Sciatic nerve (tissue), 2 donors: ENCODE measurements at places on chromosomes 1 and 21. TPM values are rescaled to one million over a fixed set of nuclear protein-coding genes. Genes with fewer than 3 reads are reported as not detected.

Gene CFAP107
- not detected for total RNA-seq

Gene ZRANB2
- total RNA-seq = 119 TPM

Gene AKR7A2
- 35.8 TPM for total RNA-seq

Gene CLDN17
- not detected for total RNA-seq

Gene CD2
- 2.1 TPM for total RNA-seq

Gene GJC2
- 10.5 TPM for total RNA-seq

DNA sequence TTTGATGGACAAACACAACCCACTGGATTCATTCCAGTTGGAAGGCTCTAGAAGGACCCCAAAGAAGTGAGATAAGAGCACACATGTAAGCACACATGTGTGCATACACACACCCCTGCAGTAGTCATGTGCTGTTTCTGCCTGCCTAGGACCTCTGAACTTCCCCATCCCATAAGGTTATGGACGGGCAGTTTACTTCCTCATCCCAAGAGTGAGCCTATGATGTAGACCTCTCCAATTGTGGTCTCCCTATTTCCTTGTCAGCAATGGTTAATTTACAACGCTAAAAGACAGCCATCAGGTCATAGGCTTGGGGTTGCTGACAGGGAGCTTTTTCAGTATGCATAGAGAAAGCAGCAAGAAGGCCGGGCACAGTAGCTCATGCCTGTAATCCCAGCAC lies 15.4 kb upstream of the ADAR start:
- DNase-seq = no peak

DNA sequence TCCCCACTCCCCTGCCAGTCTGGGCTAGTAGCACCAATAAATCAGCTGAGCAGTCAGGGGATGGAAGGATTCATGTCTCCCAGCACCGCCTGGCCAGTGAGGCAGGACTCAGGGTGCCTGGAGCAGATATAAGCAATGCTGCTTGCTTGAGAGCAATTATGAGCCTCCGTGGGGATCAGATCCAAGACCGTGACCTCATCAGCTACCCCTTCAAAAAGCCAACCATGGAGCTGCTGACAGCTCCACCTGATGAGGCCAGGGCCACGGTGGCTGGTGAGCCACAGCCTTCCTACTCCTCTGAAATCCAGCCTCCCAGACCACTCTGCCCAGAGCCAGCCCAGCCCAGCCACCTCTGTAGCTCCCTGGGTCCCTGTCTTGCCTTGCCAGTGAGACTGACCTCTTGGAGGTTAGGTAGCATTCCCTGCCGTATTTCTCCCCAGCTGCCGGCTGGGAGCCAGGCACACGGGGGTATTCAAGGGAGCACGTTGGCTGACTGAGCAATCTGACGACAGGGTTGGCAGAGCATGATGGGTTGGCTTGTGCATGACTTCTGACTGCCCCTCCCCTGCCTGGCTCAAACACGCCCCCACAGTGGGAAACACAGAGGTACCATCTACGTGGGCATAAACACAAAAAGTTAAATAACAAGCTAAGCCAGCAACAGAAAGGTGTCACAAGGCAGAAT lies 28.4 kb downstream of the SYT2 start:
- DNase-seq = no peak

- no peak for DNase-seq
These were observed 6.2 kb downstream of the C1orf115 start for GRCh38 chr1:220696226-220696862.

DNA sequence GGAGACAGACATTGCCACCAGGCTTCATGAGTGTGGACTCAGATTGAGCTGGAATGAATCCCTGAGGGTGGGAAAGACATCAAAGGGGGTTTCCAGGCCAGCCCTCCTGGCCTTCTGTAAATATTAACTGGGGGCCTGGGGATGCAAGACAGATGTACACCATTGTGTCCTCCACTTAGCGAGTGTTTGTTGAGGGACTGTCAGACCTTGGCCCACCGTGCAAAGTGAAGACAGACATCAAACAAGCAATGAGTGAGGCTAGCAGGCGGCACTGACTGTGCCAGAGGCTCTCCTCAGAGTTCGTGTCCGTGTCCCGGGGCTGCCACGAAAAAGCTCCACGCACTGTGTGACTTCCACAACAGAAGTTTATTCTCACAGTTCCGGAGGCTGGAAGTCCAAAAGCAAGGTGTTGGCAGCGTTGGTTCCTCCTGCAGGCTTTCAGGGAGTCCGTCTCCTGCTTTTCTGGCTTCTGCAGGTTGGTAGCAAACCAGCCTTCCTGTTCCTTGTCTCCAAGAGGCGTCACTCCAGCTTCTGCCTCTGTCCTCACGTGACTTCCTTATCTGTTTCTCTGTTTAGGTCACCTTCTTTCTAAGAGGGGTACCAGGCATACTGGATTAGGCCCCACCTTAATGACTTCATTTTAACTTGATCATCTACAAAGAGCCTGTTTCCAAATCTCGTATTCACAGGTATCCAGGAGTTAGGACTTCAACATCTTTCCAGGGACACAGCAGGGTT lies 59.1 kb downstream of the DISP3 start:
- no peak for DNase-seq

- no peak for DNase-seq
These were observed 1.8 kb upstream of the HSPG2 start for GRCh38 chr1:21938732-21939538.

- no peak for DNase-seq
These were observed 35.0 kb downstream of the CA6 start for GRCh38 chr1:8980656-8981055.

DNA sequence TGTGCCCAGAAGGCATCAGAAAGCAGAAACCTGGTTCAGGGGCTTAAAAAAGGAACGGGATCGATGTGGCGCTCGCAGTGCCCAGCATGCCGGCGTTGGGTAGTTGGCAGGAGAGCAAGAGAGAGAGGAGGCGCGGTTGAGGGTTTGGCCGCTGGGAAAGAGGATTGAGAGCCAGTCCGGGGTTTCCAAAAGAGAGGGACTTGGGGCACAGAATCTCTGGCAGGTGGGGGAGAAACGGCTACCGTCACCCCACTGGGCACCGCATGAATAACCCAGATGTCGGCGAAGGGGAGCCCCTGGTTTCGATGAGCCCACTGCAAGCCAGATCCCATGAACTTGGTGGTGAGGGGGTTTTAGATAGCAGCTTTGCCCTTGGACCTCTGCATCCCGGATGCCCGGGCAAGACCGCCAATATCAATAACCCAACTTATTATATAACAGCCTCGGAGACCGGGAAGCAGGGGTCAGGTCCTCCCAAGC lies 60.4 kb upstream of the ACOT11 start:
- peak; percentile 70 for DNase-seq

DNA sequence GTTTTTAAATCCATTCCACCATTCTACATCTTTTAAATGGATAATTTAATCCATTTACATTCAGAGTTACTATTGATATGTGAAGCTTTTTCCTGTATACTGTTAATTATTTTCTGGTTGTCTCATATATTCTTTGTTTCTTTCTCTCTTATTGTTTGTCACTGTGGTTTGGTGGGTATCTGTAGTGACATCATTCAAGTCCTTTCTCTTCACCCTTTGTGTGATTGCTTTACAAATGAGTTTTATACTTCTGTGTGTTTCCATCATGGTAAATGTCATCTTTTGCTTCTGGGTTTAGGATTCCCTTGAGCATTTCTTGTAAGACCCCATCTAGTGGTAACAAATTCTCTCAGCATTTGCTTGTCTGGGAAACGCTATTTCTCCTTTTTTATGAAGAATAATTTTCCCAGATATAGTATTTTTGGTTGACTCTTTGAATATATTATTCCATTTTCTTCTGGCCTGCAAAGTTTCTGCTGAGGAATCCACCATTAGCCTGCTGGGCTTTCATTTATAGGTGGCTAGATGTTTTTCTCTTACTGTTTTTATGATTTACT lies 10.2 kb downstream of the LY9 start:
- DNase-seq = no peak

DNA sequence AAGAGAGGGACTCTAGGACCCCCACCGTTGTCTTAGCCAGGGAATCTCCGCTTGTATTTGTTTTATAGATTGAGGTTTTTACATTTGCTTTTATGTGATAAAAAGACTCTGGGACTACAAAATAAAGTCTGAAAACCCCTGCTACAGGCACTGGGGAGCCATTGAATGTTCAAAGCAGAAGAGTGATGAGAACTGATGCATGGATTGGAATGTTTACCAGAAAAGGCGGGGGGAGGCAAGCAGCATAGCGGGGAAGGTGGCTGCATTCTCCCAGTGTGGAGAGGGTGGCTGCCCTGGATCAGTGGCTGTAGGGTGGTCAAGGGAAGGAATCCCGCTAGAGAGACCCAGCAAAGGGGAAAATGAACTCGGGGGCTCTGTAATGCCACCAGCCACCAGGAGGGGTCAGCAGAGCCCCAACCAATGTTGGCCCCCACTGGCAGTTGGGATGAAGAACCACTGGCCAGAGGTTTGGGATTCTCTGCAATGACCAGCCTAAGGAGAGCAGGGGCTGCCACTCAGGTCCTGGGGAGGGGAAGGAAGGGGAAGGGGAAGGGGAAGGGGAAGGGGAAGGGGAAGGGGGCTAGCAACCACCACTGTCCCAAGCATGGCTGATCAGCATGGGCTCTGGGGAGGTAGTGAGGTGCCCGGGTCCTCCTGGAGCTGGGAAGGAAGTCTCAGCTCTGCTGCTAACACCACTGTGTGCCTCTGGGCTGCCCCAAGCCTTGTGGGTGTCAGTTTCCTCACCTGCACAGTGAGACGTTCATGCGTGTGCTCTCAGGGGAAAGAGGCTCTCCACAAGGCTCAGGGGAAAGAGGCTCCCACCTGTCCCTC lies 19.2 kb upstream of the PEF1 start:
- DNase-seq = peak; percentile 83

- DNase-seq = peak; percentile 69
These were observed 26.6 kb downstream of the DIPK1A start for GRCh38 chr1:92934395-92935378.

GRCh38 chr1:41268154-41268770 lies 26.2 kb upstream of the SCMH1 start:
- peak; percentile 84 for DNase-seq

- no peak for DNase-seq
These were observed 20.8 kb downstream of the CC2D1B start for GRCh38 chr1:52345252-52345651.

GRCh38 chr1:171507435-171507834 lies 22.1 kb downstream of the PRRC2C start:
- DNase-seq = no peak

GRCh38 chr1:60265560-60266535 lies 192.3 kb upstream of the C1orf87 start:
- no peak for DNase-seq

DNA sequence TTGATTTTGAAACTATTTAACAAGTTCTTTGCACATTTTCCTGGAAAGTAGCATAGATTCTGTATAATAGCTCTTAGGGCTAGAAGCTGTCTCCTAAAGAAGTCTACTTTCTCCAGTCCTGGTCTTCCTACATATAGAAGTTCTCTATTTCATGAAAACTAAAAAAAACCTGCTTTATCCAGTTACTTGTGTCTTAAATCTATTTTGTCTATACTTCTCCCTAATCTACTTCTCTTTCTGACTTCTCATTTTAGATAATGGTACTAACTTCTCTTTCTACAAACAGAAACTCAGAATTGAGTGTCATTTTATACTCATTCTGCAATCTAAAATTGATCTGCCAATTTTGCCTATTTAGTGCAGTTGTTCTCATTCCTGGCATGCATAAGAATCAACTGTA lies 28.7 kb downstream of the PDE4B start:
- no peak for DNase-seq

- DNase-seq = no peak
These were observed 6.1 kb downstream of the SLC25A44 start for GRCh38 chr1:156200044-156200443.

GRCh38 chr1:43883321-43883720 lies 50.3 kb upstream of the ARTN start:
- DNase-seq = no peak

- DNase-seq = no peak
These were observed 58.5 kb downstream of the LYST start for GRCh38 chr1:235808223-235808622.

DNA sequence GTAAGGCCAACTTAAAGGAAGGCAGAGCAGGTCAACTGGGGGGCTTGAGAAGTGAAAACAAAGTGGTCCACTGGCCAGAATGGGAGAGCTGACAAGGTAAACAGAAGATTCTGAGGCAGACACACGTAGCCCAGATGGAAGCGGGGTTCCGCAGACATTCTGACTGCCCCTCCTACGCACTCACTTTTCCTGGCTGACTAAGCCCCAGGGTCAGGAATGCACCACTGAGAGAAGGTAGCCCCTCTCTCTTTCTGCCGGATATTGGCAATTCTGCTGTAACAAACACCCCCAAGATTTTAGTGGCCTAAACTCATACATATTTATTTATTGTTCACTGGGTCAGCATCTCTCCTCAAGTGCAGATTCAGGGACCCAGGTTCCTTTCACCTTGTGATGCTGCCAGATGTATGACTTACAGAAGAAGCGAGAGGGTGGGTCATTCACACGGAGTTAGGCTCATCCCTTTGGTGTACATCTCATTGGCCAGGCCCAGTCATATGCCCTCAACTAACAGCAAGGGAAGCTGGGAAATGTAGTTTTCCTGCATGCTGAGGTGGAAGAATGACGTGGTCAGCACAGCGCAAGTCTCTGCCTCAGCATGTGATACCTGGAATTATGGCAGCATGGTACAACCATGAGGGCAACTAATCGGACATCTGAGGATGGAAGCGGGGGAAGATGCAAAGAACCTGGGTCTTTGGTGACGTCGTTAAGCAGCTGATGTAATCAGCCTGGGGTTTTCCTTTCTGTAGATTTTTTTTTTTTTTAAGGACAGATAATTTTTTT lies 43.4 kb upstream of the MRPS6 start:
- DNase-seq = no peak

DNA sequence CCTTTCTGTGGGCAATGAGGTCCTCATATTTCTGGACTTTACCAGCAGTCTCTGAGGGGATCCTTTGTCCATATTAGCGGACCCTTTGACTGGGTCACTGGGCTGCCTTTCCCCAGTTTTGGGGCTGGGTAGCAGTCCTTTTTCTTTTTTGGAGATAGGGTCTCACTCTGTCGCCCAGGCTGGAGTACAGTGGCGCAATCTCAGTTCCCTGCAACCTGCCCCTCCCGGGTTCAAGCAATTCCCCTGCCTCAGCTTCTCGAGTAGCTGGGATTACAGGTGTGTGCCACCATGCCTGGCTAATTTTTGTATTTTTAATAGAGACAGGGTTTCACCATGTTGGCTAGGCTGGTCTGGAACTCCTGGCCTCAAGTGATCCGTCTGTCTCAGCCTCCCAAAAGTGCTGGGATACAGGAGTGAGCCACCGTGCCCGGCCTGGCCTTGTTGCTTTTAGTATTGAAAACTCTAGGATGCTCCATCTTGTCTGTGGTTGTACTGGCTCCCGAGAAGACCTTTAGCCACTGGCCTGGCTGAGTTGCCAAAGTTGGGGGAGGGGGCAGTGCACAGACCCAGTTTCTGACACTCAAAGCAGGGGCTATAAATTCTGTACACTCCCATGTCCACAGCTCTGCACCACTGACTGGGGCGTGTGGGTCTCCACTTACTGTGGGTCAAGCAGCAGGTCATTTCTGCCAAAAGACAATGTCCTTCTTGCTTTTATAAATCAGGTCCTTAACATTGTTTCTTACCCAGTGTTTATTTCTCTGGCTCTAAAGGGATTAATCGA lies 33.1 kb downstream of the MAN1C1 start:
- DNase-seq = peak; percentile 47

DNA sequence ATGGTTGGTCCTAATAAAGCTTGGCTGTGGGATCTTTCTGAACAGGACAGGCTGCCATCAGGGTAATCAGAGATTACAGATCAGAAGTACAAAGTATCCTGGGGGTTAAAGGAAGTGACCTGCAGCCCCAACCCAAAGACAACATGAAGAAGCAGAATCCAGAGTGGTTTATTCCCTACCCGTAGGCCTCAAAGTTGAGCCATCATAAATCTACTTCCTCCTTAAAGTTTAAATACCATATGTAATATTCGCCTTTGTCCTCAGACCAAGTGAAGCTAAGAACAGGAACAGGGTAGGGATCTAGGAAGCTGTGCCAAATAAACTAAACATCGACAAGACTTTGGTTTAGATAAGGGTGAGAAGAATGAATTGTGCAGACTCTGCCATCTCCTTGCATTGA lies 15.9 kb upstream of the DHX9 start:
- DNase-seq = no peak
